AG09309 (cell line): ENCODE measurements at places on chromosomes 7 and 10.

DNA sequence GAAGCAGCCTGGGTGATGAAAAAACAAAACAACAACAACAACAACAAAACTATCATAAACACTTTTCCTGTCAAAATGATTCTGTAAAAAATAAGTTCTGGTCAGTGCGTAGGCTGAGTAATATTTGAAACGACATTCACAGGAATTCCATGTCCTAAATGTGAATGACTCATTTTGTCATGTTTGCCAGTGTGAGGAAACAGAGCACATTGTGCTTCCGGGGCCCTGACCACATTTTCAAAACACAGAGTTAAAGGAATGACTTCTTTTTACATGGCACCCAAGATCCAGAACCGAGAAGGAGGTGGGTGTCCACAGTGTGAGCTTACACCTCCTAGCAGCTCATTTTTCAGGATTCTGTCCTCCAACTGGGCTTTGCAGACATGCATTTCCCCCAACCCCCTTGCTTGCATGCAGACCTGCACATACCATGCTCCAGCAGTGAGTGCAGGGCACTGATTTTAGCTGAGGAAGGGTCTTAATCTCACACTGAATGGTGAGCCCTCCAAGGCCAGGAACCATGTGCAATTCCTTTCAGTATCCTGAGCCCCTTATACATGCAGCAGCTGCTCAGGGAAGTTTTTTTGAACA is 3.0 kb downstream of the CLRN3 start:
- DNase-seq: no peak

GRCh38 chr7:94222516-94222915 is 172.2 kb upstream of the COL1A2 start:
- no peak for DNase-seq

DNA sequence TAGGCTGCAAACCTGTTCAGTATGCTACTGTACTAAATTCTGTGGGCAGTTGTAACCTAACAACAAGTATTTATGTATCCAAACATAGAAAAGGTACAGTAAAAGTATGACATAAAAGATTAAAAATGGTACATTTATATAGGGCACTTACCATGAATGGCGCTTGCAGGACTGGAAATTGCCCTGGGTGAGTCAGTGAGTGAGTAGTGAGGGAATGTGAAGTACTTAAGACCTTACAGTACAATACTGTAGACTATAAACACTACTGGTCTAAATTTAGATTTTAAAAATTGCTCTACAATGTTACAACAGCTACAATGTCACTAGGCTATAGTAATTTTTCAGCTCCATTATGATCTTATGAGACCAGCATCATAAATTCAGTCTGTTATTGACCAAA is 146.0 kb upstream of the GNAI1 start:
- DNase-seq: no peak

GRCh38 chr7:27105301-27106031 is 3.0 kb upstream of the HOXA2 start:
- no peak for DNase-seq

DNA sequence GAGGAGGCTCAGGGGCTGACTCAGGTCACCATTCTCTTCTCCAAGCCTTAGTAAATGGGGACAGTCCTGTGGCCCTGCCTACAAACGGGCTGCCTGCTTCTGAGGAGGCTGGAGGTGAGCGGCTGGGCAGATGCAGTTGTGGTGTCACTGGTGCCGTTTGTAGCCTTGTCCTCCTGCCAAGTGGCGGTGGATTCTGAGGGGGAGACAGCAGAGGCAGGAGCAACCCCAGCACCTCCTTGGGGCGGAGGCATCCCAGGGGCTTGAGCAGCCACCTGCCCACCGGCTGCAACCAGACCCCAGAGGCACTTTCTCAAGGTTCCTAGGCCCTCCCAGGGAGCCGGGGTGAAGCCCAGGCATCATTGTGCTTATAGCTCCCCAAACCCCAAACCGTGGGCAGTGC is 112.5 kb downstream of the ZMIZ1 start:
- DNase-seq: no peak
